ENCODE measurements at places on chromosomes 5 and 9. TPM values are rescaled to one million over a fixed set of nuclear protein-coding genes. Genes with fewer than 3 reads are reported as not detected.

DNA sequence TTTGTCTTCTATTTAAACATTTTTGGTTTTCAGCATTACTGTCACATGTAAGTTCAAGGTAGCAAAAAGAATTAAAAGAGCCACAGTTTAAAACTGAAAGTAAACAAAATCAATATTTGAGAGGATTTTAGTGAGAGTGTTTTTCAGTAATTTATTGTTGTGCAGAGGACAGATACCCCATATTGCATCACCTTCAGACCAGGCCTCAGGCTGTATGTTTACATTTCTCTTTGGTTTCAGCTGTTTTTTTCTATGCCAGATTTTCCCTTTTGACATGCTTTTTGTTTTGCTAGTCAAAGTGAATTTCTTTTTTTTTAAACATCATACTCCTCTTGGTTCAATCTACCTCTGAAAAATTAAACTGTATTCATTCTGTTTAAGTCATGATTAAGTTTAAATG lies 47.2 kb downstream of the MAST4 start:
- H3K27me3 ChIP-seq: no peaks in the 10 kb centered on the region
- H3K36me3 ChIP-seq: no peaks in the 10 kb centered on the region
- no peak for DNase-seq
- no peak overlapping the region for H3K27ac ChIP-seq

- no peak overlapping the region for H3K27ac ChIP-seq
- no peaks in the 10 kb centered on the region for H3K36me3 ChIP-seq
- peaks cover 11% of the 10 kb centered on the region for H3K27me3 ChIP-seq
- no peak overlapping the region for H3K4me3 ChIP-seq
- no peak for DNase-seq
Observed at GRCh38 chr9:23829580-23830475, 3.8 kb upstream of the ELAVL2 start.

GRCh38 chr5:167755420-167755819 lies 536.0 kb upstream of the WWC1 start:
- H3K4me3 ChIP-seq: no peak overlapping the region
- no peaks in the 10 kb centered on the region for H3K36me3 ChIP-seq
- H3K27me3 ChIP-seq: no peaks in the 10 kb centered on the region
- DNase-seq: no peak
- H3K4me1 ChIP-seq: no peaks in the 10 kb centered on the region

DNA sequence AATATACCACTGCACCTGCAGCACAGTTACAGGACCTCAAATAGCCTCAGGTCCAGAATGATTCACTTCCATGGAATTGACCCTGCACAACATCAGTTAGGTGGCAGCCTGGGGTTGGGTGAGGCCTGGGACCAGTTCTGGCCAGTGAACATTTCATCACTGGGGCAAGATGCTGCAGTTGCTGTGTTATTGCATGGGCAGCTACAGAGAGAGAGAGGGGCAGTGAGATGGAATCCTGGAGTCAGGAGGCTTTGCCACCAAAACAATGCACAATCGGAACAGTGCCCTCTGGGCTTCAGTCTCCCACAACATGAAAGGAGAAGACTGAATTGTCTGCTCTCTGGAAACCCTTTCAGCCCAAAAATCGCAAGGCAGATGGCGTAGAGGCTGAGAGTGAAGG lies 51.8 kb downstream of the SH3TC2 start:
- no peak overlapping the region for H3K27ac ChIP-seq
- no peaks in the 10 kb centered on the region for H3K36me3 ChIP-seq
- no peak for DNase-seq
- no peak overlapping the region for H3K4me3 ChIP-seq

GRCh38 chr9:100350188-100350587 lies 2.6 kb downstream of the TEX10 start:
- no peak for DNase-seq
- H3K4me1 ChIP-seq: peaks cover 5% of the 10 kb centered on the region
- no peak overlapping the region for H3K4me3 ChIP-seq
- peaks cover 15% of the 10 kb centered on the region for H3K36me3 ChIP-seq
- H3K27ac ChIP-seq: no peak overlapping the region
- no peaks in the 10 kb centered on the region for H3K27me3 ChIP-seq

DNA sequence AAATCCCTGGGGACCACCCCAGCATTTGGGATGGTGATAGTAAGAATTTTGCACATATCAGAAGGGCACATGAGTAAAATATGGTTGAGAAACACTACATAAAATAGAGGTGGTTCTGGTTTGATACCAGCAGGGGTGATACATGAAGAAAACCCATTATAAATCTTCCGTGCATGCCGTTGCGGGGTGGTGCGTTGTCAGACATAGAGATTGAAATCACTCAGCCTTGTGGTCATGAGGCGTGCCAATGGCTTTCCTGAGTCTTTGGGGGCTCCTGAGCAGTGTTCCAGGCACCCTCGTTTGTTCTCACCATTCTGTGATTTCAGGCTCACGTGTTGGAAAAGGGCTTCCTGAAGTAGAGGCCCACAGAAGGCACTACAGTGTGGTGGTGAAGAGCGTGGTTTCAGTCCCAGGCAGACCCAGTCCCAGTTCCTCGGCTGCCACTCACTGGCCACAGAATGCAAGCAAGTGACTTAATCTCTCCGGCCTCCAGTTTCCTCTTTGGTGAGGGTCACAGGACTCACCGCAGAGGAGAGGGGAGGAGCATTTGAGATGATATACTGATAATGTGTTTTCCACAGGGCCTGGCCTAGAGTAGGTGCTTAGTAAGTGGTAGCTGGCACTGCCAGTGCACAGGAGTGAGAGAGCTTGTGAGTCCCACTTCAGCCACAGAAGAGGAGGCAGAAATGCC lies 20.5 kb upstream of the GLRX start:
- peak overlapping the region; percentile 40 for H3K27ac ChIP-seq
- H3K27me3 ChIP-seq: no peaks in the 10 kb centered on the region
- peaks cover 22% of the 10 kb centered on the region for H3K4me1 ChIP-seq
- DNase-seq: peak; percentile 75
- no peak overlapping the region for H3K4me3 ChIP-seq

ISOC1 gene
- 15.1 TPM for total RNA-seq

MYORG gene
- 0.92 TPM for total RNA-seq

CRHBP gene
- not detected for total RNA-seq

SPATA6L gene
- total RNA-seq: 2.0 TPM
